ENCODE measurements at places on chromosomes 6 and 20.

GRCh38 chr20:61803416-61803914 lies 262.2 kb downstream of the TAF4 start:
- DNase-seq, result no peak

DNA sequence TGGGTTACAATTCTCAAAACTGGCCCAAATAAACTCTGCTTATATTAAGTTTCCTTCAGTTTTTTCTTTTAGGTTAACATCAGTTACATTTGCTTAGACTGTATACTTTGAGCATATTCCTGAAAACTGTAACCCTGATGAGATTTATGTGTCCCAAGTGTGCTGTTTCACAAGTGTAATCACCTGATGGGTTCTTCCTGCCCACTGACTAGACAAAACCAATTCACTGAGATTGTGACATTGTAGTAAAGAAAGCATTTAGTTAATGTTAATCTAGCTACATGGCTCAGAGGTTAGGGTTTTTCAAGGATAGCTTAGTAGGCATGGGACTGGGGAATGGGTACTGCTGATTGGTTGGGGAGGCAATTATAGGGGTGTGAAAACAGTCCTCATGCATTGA lies 53.6 kb downstream of the CCN2 start:
- no peak for DNase-seq

- DNase-seq, result no peak
These were observed 12.2 kb downstream of the SLC35F1 start for GRCh38 chr6:117919275-117919674.

- DNase-seq, result no peak
These were observed 2.5 kb upstream of the SRC start for GRCh38 chr20:37343212-37343993.

DNA sequence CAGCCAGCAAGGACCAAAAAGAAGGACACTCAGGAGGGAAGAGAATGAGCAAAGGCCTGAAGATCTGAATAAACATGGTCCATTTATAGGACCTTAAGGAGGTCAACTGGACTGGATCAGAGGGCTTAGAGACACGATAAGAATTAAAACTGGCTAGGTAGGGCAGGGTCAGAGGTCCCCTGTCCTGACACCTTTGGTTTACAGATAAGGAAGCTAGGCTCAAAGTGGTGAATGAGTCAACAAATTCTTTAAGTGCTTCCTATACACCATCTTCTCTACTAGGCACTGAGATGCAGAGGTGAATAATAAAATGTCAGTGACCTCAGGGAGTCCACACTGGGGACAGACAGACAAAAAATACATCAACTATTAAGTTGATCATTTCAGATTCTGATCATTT lies 70.3 kb downstream of the HIVEP2 start:
- DNase-seq, result no peak

DNA sequence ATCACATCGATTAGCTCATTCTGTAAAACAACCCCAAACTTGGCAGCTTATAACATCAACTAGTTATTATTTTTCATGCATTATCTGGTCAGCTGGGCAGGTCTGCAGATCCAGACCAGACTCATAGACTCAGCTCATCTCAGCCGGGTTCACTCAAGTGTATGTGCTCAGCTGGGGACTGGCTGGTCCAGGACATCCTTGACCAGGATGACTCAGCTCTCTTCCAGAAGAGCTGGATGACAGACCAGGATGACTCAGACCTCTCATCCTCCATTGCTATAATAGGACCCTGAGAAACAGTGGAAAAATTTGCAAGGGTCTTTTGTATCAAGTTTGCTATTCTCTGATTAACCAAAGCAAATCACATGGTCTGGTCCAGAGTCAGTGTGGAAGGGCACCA lies 312.5 kb upstream of the PLCB4 start:
- no peak for DNase-seq

GRCh38 chr20:20095114-20095872 lies 43.0 kb downstream of the CFAP61 start:
- no peak for DNase-seq

DNA sequence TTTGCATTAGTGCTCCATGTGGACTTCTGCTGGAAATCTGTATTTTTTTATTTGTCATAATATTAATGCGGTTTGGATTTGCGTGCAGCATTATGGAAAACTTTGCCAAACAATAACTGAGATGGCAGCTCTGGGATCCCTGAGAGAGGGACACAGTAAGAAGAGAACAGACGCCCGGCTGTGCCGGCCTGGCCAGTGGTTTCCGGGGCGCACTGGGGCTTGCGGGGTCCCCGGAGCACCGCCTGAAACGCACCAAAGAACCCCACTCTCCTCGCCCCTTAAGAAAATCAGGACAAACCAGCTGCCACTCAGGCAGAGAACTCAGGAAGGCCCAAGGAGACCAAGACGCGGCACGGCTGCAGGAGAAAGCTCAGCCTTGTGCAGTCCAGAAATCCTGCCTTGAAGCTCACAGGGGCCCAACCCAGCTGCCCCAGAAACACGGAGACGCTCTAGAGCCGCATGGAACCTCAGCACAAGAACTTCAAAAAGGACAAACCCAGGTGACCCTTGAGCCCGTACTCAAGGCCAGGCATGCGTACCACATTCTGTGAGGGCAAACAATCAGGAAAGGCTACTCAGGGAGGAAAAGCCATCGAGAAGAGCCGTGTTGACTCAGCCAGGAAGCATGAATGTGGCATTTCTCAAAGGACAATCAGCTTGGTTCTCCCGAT lies 226.5 kb upstream of the CDYL start:
- DNase-seq, result no peak

- no peak for DNase-seq
These were observed 213.2 kb upstream of the MANEA start for GRCh38 chr6:95364016-95364604.

DNA sequence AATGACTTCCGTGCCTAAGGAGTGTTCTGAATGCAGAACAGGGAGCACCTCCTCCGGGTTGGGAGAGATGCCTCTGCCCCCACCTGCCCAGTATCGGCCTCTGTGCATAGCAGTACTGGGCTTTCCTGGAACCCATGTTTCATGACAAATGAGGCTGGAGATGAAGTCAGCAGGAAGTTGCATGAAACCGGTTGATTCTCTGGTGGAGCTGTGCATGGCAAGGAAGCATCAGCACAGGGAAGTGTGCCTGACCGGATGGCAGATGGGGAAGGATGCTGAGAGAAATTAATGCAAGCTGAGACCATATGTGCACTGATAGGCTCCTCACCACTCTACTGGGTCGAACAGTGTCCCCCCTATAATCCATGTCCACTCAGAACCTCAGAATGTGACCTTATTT lies 155.5 kb downstream of the CDH26 start:
- DNase-seq, result no peak

GRCh38 chr6:164021589-164022250 lies 607.2 kb downstream of the QKI start:
- no peak for DNase-seq

DNA sequence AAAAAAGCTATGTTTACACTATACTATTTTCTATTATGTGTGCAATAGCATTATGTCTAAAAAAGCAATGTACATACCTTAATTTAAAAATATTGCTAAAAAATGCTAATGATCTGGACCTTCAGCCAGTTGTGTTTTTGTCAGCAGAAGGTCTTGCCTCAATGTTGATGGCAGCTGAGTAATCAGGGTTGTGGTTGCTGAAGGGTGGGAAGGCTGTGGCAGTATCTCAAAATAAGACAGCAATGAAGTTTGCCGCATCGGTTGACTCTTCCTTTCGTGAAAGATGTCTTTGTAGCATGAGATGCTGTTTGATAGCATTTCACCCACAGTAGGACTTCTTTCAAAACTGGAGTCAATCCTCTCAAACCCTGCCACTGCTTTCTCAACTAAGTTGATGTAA lies 134.7 kb upstream of the CDYL start:
- no peak for DNase-seq

GRCh38 chr6:150720774-150721233 lies 121.1 kb downstream of the PLEKHG1 start:
- no peak for DNase-seq

GRCh38 chr6:144360401-144360800 lies 75.3 kb downstream of the UTRN start:
- no peak for DNase-seq

GRCh38 chr6:3356824-3357420 lies 98.2 kb downstream of the PSMG4 start:
- DNase-seq, result no peak

- DNase-seq, result no peak
These were observed 162.1 kb upstream of the TBX18 start for GRCh38 chr6:84926189-84927155.

- DNase-seq, result no peak
These were observed 5.9 kb downstream of the CNBD2 start for GRCh38 chr20:35974256-35974655.

DNA sequence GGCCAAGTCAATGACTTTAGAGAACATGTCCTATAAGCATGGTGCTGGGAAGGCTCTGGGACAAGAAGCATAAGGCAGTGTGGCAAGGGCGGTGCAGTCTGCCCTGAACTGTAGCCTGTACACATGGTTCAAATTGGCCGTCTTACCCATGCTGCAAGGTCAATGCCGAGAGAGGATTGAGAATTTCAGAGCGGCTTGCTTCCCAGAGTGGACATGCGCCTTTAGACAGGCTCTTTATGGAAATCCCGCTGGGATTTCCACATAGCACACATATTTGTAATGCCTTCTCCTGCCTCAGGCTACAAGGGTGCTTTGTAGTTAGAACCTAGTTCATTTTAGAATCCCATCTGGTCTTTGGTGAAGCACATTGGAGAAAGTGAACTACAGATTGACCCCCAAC lies 36.1 kb upstream of the CEP162 start:
- DNase-seq, result no peak

DNA sequence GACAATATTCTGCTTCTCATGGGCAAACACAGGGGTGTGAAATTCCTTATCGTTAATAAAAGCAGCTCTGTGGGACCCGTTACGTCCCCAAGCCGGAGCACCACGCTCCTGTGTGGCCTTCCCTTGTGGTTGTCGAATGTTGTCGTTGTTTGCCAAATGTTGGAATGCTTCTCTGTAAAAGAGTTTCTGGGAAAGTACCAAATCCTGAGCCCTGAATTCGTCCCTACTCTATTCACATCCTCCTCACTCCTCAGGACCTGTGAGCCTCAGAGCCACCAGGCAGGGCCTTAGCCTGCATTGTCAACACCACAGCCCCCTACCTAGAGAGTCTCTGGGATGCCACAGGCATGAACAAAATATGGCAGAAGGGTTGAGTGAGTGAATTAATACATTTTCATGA lies 64.0 kb downstream of the THBS2 start:
- DNase-seq, result no peak

- no peak for DNase-seq
These were observed 24.2 kb upstream of the PCSK2 start for GRCh38 chr20:17202673-17203072.

DNA sequence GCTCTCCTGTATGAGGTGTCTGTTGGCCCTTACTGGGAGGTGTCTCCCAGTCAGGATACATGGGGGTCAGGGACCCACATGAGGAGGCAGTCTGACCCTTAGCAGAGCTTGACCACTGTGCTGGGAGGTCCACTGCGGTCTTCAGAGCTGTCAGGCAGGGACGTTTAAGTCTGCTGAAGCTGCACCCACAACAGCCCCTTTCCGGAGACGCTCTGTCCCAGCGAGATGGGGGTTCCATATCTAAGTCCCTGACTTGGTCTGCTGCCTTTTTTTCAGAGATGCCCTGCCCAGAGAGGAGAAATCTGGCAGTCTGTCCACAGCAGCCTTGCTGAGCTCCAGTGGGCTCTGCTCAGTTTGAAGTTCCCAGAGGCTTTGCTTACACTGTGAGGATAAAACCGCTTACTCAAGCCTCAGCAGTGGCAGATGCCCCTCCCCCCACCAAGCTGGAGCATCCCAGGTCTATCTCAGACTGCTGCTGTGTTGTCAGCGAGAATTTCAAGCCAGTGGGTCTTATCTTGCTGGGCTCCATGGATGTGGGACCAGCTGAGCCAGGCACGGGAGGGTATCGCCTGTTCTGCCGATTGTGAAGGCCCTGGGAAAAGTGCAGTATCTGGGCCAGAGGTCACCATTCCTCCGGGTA lies 36.3 kb upstream of the IBTK start:
- DNase-seq, result no peak

DNA sequence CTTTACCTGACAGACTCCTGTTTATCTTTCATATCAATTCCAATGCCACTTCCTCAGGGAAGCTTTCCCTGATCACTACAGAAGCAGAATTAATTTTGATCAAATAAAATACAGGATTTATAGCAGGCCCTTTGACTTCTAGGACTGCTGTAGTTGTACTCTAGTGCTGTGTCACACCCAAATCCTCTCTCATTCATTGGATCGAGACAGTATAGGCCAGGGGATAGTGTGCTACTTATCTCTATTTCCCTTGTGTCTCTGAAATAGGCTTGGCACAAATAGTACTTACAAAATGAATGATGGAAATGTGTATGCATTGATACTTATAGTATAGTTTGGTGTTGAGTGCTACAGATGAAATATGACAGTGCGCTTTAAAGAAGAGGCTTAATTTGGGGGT lies 19.8 kb downstream of the RALY start:
- no peak for DNase-seq

- DNase-seq, result no peak
These were observed 265.3 kb downstream of the UST start for GRCh38 chr6:149012040-149012545.

- DNase-seq, result no peak
These were observed 442.2 kb downstream of the RNF144B start for GRCh38 chr6:18829272-18829870.

- DNase-seq, result no peak
These were observed 161.0 kb downstream of the COL12A1 start for GRCh38 chr6:75044846-75045245.

- DNase-seq, result no peak
These were observed 20.8 kb upstream of the CHRNA4 start for GRCh38 chr20:63381781-63382431.

GRCh38 chr6:4303638-4304037 lies 168.3 kb upstream of the ECI2 start:
- DNase-seq, result no peak

- DNase-seq, result no peak
These were observed 242.7 kb downstream of the SAMD5 start for GRCh38 chr6:147751232-147751631.

- DNase-seq, result no peak
These were observed 75.2 kb downstream of the GJA1 start for GRCh38 chr6:121510568-121511177.

DNA sequence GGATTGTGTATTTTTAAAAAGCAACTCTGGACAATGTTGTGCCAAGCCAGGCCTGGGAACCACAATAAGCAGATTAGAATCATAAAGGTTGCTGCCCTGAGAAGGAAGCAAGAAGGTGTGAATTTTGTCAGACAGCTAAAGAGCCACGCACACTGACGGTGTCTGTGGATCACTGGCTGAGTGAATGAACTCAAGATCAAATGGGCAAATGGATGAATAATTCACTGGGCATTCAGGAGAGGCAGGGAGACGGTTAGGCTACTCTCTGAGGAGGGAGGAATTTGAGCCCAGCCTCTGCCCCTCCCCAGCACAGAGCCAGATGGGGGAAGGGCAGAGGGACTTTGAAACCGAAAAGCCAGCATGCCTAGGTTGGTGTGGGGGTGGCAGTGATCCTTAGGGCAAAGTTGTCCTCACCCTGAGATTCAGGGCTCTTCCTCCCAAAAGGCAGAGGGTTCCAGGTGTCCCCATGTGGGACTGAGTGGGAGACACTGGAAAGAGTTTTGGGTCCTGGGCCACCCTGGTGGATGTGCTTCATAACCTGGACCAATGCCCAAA lies 19.5 kb upstream of the SLC22A7 start:
- no peak for DNase-seq

- no peak for DNase-seq
These were observed 445.1 kb upstream of the JAG1 start for GRCh38 chr20:11118802-11119380.
